Central memory CD8-positive, alpha-beta T cell (primary cell): ENCODE measurements at places on chromosomes 1 and 21.

GRCh38 chr1:207020709-207021107 is 11.8 kb downstream of the C1orf116 start:
- no peak for DNase-seq

DNA sequence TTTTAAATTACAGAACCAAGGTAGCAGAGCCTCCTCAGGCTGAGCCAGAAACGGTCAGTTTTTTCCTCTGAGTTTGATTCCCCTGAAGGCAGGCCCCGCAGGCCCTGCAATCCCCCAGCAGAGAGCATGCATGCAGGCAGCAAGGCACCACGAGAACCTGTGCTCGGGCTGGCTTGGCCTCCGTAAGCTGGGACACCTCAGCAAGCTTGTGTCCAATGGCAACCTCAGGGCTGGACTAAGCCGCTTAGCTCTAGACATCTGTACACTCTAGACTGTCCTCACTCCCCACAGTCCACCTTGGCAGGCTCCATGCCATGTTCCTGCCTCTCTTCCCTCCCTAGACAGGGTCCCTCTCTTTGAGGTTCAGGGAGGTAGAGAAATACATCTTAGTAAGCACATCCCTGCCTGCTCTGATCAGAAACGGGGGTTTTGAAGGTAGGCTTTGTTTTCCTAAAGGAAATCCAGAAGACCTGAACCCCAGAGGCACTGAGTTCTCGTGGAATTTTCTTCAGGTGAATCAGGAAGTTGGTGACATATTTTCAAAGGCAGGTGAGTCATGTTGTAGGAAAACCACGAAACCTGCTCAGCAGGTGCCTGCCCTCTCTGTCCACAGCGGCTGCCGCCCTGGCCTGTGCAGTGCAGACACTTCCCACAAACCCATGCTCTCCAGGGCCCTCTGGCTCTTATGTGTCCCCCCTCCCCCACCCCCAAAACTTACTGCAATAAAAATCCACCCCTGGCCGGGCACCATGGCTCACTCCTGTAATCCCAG is 7.0 kb downstream of the TMEM63A start:
- DNase-seq: no peak

- DNase-seq: no peak
These were observed 42.9 kb upstream of the PLA2G2C start for GRCh38 chr1:20229171-20229570.

- DNase-seq: no peak
These were observed 44.3 kb upstream of the GTF2B start for GRCh38 chr1:88935522-88936222.
